ENCODE measurements at places on chromosomes 12 and 14.

DNA sequence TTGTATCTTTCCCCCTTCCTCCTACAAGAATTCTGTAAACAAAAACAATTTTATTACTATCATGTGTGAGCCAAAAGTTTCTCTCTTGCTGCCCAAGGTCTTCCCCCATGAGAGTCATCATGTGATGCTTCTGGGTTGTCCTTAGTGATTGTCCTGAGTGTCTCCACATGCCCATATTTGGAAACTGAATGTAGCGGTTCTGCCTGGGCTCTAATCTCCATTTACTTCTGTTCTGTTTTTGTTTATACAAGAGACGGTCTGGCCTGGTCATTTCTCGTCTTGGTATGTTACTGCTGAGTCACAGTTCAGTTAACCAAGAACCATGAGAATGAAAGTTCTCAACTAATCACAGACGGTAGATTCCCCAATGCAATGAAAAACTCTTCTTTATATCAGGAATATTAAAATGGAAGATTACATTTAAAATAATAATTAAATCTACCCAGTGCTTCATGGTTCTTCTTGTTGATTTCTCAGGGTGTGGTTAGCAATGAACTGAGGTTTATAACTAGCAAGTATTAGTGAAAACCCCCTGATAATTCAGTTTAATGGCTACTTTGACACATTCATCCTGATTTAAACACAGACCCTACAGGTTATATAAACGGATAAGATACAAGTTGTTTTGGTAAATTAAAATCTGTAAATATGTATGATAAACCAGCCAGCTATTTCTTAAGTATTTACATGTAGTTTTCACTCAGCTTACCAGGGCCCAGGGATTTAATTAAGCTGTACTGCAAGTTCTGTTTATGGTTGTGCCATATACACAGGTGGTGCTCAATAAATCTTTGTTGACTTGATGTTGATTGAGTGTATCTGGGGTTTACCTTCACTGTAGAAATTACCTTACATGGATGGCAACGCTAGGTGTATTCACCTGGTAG is 81.1 kb downstream of the PELI2 start:
- DNase-seq: no peak

DNA sequence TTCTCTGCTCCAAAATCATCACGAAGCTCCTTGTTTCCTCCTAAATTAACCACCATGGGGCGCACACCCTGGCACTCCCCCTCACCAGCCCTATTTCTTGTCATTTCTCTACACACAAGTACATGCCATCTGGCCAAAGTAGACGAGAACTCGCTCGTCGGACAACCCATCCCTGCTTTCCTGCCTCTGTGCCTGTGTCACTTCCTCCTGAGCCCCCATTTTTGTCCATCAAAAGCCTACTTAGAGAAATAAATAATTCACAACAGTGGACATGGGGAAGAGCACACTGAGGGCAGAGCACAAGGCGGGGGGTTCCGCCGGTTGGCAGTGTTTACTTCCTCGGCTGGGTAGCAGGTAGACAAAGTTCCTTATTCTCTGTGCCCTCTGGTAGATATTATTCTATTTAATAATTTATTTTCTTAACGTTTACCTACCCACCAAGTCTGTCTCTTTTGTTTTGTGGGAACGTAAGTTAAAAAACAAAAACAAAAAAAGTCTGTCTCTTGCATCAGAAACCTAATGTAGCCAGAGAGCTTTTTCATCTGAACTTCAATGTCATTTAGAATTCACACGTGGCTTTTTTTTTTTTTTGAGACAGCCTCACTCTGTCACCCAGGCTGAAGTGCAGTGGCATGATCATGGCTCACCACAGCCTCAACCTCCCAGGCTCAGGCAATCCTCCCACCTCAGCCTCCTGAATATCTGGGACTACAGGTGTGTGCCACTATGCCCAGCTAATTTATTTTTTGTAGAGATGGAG is 6.0 kb downstream of the VPS37B start:
- no peak for DNase-seq

- no peak for DNase-seq
These were observed 862 bp downstream of the HMGA2 start for GRCh38 chr12:65825183-65825506.

DNA sequence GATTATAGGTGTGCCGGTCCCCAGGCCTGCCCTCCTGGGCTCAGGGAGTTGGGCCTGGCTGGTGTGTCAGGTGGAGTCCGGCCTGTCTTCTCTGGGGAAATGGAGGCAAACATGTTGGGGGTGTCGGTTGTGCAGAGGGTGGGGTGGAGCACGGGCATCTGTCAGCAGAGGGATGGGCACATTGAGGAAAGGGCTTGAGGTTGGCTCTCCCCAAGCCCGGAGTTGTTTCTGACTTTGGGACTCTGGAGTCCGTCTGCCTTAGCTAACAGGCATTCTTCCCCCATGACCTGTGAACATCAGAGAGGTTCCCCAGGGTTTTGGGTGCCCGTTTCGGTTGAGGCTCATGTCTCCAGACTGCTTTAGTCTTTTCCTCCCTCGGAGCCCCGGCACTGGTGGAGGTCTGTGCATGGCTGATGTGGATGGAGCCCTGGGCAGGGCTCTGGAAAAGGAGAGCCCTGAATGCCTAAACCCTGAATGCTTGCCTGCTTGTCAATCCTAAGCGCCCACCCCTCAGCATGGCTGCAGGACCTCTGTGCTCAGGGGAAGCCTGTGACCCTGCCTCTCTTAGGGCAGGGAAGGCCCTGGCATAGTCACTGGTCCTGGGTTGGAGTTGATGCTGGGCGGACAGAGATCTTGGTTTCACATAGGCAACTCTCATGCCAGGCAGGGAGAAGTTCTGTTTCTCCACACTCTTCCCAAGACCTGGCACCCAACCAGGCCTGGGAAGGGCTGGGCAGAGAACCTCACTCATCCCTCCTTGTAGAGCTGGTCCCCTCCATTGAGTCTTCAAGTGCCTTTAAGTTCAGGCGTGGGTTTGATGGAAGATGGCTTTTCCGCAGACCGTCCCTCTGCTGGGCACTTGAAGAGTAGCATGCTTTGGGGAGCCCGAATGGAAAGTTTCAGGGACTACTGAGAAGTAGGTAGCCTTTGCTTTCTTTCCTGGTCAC is 12.9 kb downstream of the NYNRIN start:
- peak; percentile 67 for DNase-seq

Data from type B pancreatic cell (in vitro differentiated cells).